Epithelial cell of proximal tubule (primary cell): ENCODE measurements at places on chromosomes 11 and 22. TPM values are rescaled to one million over a fixed set of nuclear protein-coding genes. Genes with fewer than 3 reads are reported as not detected.

- no peak for DNase-seq
These were observed 808 bp downstream of the SNAP29 start for GRCh38 chr22:20859615-20860014.

GRCh38 chr11:701741-702461 is 4.1 kb upstream of the EPS8L2 start:
- no peak for DNase-seq

GRCh38 chr11:31826536-31827438 is 15.7 kb upstream of the PAX6 start:
- no peak for DNase-seq

DNA sequence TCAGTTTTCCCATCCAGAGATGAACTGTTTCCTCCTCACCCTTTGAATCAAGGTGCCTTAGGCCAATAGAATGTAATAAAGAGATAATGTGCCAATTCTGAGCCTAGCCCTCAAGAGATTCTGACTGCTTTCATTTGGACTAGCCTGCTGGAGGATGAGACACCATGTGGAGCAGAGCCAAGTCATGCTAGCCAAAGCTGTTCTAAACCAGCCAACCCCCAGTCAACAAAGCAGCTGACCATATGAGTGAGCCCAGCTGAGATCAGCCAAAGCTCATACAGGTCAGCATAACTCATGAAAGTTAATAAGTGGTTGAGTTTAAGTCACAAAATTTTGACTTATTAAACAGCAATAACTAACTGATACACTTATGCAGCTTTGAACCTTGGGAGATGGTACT is 66.7 kb upstream of the DBX1 start:
- peak; percentile 15 for DNase-seq

- no peak for DNase-seq
These were observed 5.8 kb downstream of the MAPK8IP2 start for GRCh38 chr22:50606165-50606945.

DNA sequence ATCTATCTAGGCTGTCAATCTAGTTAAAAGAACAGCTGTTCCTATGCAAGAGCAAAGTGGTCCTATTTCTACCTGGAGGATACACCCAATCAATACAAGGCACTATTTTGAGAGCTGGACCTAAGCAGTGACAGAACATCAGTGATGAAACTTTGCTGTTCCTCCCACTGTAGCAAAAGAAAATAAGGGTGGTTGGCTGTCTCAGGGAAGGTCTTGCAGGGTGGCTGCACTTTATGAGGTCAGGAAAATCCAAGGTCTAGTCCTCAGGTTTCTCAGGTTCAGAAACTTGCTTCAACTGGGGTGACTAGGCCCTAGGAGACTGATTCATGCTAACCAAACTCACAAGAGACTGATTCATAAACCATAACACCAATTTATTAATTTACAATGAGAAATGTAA is 11.6 kb downstream of the CPSF7 start:
- DNase-seq, result peak; percentile 41

GRCh38 chr11:120853435-120853834 is 170.5 kb upstream of the TBCEL start:
- no peak for DNase-seq

GRCh38 chr11:57500515-57500914 is 15.0 kb downstream of the SLC43A1 start:
- no peak for DNase-seq

- DNase-seq, result peak; percentile 19
These were observed 26.8 kb upstream of the RAG1 start for GRCh38 chr11:36540998-36541397.

GRCh38 chr11:77014669-77015068 is 19.5 kb upstream of the B3GNT6 start:
- no peak for DNase-seq

Gene MED19
- total RNA-seq, result 15.9 and 22.9 TPM in 2 replicates
